Mucosa of gallbladder (tissue), 1 donor: ENCODE measurements at places on chromosomes 11 and 22.

DNA sequence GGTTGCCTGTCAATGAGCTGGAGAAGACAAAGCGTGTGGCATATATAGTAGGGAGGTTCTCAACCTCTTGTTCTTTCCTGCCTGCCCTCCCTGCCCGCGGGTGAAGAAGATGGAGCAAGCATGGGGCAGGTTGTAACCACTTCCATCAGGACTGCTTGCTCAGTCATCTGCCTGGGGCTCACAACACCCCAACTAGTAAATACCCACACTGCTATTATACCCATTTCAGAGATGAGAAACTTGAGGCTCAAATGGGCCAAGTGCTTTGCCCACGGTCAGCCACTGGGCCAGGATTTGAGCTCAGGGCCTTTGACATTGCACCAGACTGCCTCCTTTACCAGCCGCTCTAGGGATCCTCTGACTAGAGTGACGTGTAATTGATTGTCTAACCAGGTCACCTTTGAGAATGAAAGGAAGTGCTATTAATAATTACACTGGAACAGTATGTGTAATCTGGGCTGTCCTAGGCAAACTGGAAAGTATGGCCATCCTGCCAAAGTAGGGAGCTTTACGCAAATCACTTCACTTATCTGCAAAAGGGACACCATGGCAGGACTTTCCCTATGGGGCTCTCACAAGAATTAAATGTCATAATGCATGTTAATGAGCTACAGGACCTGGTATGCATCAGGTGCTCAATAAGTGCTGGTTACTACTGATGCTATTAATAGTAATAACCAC is 2.8 kb upstream of the CDC42EP1 start:
- DNase-seq, result peak; percentile 39

DNA sequence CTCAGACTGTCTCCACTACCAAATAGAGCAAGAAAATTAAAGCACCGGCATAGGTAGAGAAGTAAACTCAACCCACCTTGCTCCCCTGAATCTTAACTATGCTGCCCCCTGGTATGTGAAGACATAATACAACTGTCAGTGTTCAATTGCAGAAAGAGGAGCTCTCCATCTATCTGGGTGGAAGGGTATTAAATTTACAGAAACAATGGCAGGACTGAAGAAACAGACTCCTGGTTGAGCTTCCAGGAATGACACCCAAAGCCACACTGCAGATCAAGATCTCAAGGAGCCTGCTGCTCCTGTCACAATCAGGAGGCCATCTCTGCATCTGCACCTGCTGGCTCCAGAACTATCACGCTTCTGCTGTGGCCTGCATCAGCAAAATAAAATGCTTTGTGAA is 132.1 kb upstream of the BMAL1 start:
- no peak for DNase-seq

DNA sequence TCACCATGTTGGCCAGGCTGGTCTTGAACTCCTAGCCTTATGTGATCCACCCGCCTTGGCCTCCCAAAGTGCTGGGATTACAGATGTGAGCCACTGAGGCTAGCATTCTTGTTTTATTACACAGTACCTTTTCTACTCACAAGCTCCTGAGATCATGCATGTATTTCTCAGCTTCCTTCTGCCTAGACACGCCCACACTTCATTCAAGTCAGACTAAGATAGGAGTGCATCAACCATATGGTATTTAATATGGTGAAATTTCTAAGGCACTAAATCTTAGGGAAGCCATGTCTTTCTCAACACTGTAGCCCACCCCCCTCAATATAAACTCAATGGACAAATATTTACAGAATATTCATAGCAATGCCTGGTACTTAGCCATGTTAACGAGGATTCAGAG is 62.1 kb downstream of the SLC25A17 start:
- DNase-seq, result no peak

GRCh38 chr11:17703951-17704350 is 15.4 kb upstream of the MYOD1 start:
- DNase-seq, result no peak

- no peak for DNase-seq
These were observed 4.2 kb downstream of the GRAMD1B start for GRCh38 chr11:123434262-123434661.

- DNase-seq, result no peak
These were observed 15.5 kb upstream of the INSC start for GRCh38 chr11:15099267-15099666.

DNA sequence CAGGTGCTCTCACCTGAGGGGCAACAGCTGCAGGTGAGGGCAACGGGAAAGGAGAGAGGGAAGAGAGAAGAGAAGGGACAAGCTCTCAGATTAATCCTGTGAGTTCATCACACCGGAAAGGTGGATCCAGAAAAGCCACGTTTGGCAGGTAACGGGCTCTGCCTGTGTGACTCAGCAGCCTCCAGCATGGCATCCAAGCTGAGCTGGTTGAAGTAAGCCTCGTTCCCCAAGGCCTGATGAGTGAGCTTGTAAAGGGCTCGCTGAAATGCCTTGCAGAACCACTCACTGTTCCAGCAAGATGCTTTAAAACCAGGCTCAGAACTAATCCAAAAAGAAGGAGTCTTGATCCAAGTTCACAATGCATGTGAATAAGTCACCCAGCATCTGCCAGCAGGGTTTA is 206.9 kb upstream of the TMEM45B start:
- no peak for DNase-seq

DNA sequence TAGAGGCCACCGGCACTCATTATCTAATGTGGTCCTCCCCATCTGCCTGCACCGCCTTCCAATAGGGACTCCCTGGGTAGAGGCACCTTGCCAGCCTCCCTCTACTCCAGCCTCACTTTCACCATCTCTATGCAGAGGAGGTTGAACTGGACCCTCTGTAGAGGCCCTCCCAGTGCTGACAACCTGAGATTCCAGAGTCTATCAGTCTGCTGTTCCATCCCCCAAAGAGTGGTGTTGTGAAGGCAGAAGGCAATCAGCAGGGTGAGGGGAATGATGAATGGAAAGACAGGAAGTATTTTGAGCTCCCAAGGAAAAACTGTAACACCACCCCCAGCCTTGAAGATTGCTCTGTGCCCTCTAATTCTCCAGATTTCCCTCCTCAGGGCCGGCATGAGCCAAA is 77.9 kb downstream of the THAP12 start:
- no peak for DNase-seq

DNA sequence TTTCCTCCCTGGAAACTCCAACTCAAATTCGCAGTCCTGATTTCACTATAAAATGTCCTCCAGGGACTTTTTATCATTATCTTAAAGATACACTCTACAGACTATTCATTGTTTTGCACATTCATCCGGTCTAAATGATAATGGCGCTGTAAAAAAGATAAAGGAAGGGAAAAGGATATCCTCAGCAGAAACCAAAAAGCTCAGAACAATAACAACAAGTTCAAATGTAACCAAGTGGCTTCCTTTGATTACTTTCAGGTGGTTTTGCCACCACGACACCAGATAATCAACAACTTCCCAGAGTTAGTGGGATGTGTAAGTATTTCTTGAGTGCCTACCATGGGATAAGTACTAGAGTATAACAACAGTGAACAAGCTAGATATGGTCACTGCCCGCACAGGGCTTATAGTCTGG is 26.3 kb downstream of the PRCP start:
- DNase-seq, result no peak

DNA sequence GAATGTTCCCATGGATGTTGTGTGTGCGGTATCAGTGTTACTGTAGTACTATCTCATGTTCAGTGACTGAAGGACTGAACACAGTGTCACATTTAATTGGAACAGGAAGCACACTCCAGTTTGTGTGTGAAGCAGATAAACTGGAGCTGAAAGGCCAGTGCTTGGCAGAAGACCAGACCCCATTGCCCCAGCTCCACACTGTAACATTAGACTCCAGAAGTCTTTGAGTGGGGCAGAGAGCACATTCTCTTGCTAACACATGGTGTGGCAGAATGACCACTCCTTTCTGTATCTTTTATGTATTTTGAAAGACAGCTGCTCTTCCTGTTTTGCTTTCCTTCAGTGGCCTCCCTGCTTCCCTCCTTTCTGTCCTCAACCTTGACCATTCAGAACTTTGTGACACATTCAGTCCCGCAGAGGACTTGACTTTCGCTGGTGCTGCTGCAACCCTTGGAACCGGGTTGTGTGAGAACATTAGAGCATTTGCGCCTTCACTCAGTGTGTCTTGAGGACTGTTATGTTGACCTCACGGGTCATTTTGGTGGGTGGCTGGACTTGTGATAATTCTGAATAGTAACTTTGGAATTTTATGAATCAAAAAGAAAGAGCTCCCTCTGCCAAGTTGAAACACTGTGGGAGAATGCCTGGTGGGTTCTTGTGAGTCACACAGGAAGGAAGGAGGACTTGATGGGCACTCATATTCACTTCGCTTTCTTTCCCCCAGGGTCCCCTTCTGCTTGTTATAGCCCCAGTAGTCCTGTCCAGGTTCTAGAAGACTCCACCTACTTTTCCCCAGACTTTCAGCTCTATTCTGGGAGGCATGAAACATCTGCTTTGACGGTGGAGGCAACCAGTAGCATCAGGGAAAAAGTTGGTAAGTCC is 26.4 kb downstream of the AMOTL1 start:
- DNase-seq, result peak; percentile 72

GRCh38 chr11:76702336-76703128 is 32.0 kb upstream of the LRRC32 start:
- DNase-seq, result no peak

GRCh38 chr11:119531623-119532022 is 108.7 kb upstream of the THY1 start:
- DNase-seq, result no peak

DNA sequence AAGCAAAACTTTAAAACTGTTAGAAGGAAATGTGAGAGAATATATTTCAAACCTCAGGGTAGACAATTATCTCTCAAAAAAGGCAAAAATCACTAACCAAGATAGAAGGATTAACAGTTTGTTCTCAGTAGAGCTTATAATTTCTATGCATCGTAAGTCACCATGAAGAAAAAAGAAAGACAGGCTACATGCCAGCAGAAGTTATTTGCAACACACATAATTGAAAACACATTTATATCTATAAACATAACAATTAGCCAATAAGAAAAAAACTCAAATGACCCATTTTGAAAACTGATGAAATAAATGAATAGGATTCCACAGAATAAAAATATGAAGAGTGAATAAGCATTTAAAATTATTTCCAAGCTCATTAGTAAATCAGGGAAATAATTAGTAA is 24.4 kb upstream of the SNX19 start:
- no peak for DNase-seq

DNA sequence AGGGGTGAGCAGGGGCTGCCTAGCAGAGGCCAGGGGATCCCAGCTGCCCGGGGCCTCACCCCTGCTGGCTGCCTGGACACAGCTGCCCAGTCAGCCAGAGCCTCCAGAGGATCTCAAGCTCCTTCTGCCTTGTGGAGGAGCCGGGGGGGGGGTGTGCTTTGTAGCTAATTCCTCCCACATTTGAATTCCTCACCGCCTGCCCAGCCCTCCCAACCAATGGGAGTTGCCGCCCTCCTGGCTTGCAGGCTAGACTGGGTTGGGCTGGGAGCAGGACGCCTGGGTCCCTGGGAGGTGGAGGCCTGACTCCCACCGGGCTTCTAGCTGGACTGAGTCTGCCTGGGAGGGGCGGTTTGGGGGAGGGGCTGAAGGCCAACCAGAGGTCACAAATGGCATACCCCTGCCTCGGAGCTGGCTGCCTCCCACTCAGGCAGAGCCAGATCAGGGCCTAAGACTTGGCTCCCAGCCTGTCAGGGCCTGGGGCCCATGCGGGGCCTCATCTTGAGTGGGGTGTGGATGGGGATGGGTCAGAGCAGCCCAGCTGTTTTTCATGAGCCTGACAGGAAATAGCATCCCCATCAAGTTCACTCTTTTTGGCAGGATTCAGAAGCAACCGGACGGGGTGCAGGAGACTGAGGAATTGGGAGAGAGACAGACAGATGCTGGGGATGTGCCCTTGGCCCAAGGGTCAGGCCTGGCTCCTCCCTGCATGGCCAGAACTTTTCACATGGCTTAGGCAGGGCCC is 29.2 kb upstream of the PDE2A start:
- DNase-seq, result peak; percentile 56

DNA sequence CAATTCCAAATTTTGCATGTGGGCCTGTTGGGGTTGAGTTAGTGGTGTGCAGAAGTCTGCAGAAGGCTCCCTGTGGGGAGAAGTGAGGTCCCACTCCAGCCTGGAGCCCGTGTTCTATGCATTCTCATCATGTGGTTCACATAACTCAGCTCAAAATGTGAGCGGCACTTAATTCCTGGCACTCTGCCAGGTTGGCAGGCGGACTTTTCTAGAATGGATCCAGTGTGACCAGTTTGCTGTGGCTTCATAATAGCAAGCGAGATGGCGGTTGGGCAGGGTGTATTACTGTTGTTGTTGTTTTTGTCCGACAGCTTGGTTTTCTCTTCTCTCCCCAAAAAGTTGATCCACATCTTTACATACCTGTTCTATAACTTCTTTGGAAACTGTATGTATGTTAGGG is 146.8 kb upstream of the TTC12 start:
- DNase-seq, result no peak

- DNase-seq, result no peak
These were observed 740 bp downstream of the EML3 start for GRCh38 chr11:62611705-62612365.

DNA sequence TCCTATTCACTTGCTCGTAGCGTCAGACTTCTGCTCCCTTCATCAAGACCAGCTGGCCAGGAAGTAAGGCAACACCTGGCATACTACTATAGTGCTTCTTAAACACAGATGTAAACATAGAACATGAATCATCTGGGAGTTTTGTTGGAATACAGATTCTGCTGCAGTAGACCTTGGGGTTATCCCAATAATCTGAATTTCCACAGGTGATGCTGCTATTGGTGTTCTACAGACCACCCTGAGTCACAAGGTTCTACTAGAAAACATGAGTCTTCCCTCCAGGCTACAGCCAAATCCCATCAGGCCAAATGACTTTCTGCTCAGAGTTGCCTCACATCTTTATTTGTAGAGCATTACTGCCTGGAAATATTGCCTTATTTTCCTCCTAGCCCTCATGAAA is 175.2 kb downstream of the NELL1 start:
- DNase-seq, result no peak

DNA sequence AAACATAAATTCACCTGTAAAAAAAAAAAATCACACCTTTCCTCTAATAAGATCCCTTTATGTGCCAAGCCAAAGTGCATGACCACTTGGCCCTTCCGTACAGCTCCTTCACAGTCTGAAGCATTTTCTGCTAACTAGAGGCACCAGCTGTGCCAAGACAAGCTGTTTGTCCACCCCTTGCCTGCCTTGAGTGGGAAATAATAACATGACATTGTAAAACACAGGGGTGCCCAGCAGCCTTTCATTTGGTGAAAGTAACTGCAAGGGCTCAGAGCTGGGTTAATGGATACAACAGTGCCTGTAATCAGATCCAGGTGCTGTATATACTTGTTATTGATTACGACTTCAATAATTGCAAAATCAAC is 59.2 kb downstream of the DDIAS start:
- no peak for DNase-seq

- no peak for DNase-seq
These were observed 2.9 kb downstream of the LGALS12 start for GRCh38 chr11:63508745-63509144.

GRCh38 chr11:24859801-24860300 is 363.0 kb downstream of the LUZP2 start:
- no peak for DNase-seq

- DNase-seq, result no peak
These were observed 17.4 kb upstream of the BACE1-AS start for GRCh38 chr11:117273550-117274289.
